ENCODE measurements at places on chromosomes 13 and 19.

DNA sequence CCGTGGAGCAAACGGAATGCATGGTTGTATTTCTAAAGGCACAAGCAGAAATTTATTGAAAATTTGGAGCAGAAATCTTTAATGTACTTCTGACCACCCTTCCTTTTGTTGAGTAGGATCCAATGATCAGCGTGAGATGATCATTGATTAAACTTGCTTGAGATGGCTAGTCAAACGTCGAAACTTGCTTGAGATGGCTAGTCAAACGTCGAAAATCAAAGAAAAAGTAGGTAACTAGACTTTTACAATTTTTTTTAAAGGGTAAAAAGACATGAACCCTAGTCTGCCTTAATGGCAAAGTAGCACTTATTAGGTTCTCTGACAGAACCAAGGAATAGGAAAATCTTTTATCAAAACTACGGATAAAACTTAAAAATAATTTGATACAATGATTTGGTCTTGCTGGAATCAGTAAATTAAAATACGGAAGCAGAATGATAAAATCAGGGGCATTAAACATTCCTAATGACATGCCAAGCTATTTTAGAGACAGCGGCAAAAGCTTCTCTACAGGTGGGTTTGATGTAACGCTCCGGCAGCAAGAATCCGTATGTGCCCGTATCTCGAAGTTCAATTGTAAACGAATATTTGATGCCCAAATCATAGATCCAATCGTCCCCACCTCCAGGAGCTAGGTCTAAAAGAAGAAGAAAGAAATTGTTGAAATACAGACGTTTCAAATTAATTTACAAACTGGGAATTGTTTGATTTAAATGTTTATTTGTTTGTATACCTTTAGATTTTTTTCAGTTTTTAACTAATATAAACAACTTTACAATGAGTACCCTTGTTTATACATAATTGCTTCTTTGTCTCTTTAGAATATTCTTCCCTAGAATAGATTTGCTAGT is 841 bp upstream of the ZC3H13 start:
- DNase-seq, result no peak

DNA sequence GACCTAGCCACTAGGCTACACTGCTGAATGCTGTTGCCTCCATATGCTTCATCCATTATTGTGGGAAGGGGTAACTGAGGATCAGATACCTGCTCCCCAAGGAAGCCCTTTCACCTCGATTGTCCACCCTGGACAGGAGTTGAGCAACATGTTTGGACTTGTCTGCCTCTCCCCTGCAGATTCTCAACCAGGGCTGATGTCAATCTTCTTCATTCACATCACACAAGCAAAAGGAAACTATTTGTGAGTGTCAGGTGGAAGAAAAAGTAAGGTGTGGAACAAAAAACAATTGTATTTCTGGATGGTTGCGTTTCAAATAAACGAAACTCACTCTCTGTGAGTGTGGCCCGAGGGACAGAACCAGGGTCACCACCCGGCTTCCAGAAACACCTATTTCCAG is 29.5 kb upstream of the MUC16 start:
- no peak for DNase-seq

- DNase-seq, result no peak
Observed at GRCh38 chr19:13134626-13135025, 15.5 kb downstream of the STX10 start.

- no peak for DNase-seq
Observed at GRCh38 chr13:99657848-99658260, 156.6 kb downstream of the TM9SF2 start.

DNA sequence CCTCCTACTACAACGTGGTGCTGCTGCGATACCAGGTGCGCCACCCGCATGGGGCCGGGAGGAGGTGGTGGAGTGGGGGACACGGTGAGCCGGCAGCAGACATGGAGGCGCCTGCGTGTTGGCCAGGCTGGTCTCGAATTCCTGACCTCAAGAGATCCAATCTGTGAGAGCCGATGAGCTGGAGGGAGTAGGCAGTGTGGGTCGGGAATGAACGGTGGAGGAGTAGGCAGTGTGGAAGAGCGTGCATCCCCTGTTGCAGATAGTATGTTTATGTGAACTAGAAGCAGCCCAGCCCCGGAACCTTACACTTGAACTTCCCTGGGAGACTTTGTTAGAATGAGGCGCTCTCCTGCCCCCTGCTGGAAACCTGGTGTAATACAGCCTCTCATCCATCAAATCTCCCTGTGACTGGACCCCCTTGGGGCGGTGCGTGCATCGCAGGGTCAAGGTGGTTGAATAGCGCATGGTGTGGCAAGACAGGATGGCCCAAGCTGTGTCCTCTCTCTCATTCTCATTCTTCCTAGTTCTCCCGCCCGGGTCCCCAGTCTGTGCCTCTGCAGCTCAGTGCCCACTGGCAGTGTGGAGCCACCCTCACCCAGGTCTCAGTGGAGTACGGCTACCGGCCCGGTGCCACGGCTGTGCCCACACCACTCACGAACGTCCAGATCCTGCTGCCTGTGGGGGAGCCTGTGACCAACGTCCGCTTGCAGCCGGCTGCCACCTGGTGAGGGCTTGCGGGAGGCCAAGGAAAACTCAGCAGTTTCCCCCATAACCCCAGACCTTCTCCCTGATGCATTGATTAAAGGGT is 10.5 kb upstream of the B3GNT3 start:
- DNase-seq, result peak; percentile 80

- DNase-seq, result no peak
Observed at GRCh38 chr13:50709058-50709457, 134.4 kb downstream of the DLEU7 start.

- peak; percentile 72 for DNase-seq
Observed at GRCh38 chr19:7340959-7341837, 7.5 kb upstream of the ARHGEF18 start.

- no peak for DNase-seq
Observed at GRCh38 chr13:49828453-49828852, 36.0 kb upstream of the KPNA3 start.
